ENCODE measurements at places on chromosomes 7 and 10.

DNA sequence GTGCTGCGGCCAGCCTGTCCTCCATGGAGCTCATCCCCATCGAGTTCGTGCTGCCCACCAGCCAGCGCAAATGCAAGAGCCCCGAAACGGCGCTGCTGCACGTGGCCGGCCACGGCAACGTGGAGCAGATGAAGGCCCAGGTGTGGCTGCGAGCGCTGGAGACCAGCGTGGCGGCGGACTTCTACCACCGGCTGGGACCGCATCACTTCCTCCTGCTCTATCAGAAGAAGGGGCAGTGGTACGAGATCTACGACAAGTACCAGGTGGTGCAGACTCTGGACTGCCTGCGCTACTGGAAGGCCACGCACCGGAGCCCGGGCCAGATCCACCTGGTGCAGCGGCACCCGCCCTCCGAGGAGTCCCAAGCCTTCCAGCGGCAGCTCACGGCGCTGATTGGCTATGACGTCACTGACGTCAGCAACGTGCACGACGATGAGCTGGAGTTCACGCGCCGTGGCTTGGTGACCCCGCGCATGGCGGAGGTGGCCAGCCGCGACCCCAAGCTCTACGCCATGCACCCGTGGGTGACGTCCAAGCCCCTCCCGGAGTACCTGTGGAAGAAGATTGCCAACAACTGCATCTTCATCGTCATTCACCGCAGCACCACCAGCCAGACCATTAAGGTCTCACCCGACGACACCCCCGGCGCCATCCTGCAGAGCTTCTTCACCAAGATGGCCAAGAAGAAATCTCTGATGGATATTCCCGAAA, 2.7 kb downstream of the PIK3CG start:
- DNase-seq = no peak

DNA sequence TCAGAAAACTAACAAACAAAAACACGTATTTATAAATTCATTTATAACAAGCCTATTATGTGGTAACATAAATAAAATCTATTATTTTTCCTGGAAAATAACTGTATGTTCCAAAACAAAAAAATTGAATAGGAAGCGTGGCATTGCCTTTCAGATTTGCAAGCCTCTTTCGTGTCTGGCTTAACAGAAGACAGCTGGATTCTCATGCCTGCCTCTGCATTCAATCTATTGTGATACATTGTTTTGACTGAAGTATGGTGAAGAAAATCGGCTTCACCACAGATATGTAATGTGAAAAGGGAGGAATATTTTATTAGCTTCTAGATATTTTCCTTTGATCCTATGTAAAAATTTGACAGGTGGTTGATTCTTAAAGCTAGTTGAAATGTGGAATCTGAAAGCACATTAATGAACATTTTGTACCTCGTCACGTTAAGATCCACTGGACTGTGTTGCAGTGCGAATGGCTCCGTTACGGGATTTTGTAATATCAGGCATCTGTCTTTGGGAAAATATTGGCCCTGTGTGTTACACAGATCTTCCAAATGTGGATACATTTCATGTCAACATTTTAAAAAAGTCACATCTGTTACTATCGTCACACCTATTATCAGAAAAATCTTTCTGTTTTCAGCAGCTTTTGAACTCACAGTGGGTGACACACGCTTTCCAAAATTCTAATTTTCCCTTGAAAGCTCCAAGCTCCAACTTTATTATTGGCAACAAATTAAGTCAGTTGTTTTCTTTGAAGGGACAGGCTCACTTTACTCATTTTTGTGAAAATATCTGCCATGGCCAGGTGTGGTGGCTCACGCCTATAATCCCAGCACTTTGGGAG, 26.2 kb downstream of the PALD1 start:
- no peak for DNase-seq

DNA sequence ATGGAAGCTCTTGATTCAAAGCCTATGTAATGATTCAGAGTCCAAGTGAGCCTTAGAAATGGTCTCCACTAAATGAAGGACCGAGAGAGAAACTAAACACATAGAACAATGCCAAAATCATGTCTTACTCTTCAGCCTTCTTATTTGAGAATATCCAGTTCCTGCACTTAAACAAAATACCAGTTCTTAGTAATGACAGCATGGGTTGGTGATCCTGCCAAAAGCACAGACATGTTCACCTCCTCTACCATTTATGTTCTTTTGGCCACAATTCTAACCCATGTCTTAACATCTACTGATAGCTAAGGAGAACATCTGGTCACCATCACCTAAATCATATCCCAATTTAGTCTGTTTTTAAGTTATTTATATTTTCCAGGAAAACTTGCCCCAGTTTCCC, 239.6 kb upstream of the PTN start:
- no peak for DNase-seq

DNA sequence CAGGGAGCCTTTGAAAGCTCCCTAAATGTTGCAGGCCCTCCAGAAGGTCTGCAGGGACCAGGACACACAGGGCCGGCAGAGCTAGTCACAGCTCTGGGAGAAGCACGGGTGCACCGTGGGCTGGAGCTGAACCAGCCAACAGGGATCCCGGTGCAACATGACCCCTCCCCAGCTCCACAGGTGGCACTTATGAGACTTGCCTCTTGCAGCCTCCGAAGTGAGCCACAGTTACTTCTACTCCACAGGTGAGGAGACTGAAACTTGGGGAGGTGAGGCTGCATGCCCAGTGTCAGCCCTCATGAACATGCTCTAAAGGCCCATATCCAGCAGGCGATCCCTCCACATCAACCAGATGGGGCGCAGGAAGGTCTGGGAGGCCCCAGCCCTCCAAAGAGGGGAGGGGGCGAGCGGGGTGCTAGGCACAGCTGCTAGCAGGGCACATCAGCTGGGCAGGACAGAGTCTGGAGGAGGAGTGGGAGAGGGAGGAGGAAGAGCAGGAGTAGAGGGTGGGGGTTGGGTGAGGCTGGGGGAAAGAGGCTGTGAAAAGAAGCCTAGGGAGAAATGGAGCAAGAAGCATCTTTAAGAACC, 224.3 kb downstream of the ELFN1 start:
- DNase-seq = no peak

GRCh38 chr10:60973086-60973485, 29.1 kb upstream of the RHOBTB1 start:
- DNase-seq = no peak

DNA sequence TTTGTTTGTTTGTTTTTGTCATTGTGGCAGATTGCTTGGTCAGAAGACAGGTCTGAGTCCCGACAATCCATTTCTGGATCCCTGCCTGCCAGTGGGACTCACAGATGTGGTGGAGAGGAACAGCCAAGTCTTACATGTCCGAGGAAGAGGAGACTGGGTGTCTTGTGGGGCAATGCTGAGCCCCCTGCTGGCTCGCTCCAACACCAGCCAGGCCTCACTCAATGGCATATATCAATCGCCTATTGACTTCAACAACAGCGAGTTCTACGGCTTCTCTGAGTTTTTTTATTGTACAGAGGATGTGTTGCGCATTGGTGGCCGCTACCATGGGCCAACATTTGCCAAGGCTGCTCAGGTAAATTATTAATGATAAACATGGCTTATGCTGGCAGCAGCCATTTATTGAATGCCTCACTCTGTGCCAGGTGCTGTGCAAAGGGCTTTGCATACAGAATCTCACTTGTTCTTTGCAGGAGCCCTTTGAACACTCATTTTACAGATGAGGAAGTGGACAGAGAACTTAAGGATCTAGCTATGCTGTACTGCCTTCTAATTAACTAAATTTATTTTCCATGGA, 33.3 kb downstream of the COX15 start:
- DNase-seq = no peak

DNA sequence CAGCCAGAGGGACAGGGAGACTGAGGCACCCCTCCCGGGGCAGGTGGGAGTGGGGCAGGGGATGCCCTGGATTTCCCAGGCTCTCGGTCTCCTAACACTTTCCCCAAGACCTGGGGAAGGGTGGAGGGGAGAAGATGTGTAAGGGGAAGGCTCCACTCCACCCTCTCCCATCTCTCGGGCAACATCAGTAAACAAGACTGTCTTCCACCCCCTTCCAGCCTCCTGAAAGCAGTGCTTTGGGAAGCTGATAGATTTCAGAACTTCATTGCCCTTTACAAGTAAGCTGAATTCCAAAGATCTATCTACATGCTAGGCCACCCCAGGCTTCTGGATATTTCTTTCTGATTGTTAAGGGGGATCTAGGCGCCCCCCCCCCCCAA, 3.7 kb downstream of the FLNC start:
- DNase-seq = no peak

GRCh38 chr7:121366852-121367431, 29.2 kb downstream of the FAM3C start:
- DNase-seq = peak; percentile 13

- DNase-seq = no peak
Observed at GRCh38 chr10:49273626-49274025, 25.3 kb upstream of the C10orf71 start.

GRCh38 chr7:139490130-139490529, 6.7 kb upstream of the KLRG2 start:
- DNase-seq = peak; percentile 98

- no peak for DNase-seq
Observed at GRCh38 chr7:36468370-36469101, 78.9 kb downstream of the ANLN start.

- DNase-seq = no peak
Observed at GRCh38 chr7:921581-922333, 32.7 kb downstream of the ADAP1 start.

GRCh38 chr7:3117081-3117480, 73.4 kb upstream of the CARD11 start:
- DNase-seq = no peak

Measured in NCI-H2029 (cell line).